ENCODE measurements at places on chromosomes 13 and 19. TPM values are rescaled to one million over a fixed set of nuclear protein-coding genes. Genes with fewer than 3 reads are reported as not detected.

Gene ZNF560
- 0.34 TPM for total RNA-seq

Gene HRC
- total RNA-seq, result not detected

Gene NOVA2
- not detected for total RNA-seq

Gene FCAR
- 0.19 TPM for total RNA-seq

Gene POU2F2
- total RNA-seq, result 33.9 TPM

Gene PTH2
- total RNA-seq, result not detected

Gene METTL21C
- total RNA-seq, result not detected

Gene WDR83
- 18.2 TPM for total RNA-seq

Gene PSG3
- not detected for total RNA-seq

Gene KANK3
- 4.5 TPM for total RNA-seq

Gene VSTM2B
- not detected for total RNA-seq

Gene ANKLE1
- total RNA-seq, result 5.8 TPM

Gene ZNF880
- total RNA-seq, result 31.1 TPM

Gene UCHL3
- 25.4 TPM for total RNA-seq

Gene IGFL4
- not detected for total RNA-seq

- DNase-seq, result no peak
Measured at GRCh38 chr13:63403733-63404132, 1988.1 kb upstream of the PCDH20 start.

GRCh38 chr13:93554514-93554913 is 327.9 kb downstream of the GPC6 start:
- DNase-seq, result no peak

DNA sequence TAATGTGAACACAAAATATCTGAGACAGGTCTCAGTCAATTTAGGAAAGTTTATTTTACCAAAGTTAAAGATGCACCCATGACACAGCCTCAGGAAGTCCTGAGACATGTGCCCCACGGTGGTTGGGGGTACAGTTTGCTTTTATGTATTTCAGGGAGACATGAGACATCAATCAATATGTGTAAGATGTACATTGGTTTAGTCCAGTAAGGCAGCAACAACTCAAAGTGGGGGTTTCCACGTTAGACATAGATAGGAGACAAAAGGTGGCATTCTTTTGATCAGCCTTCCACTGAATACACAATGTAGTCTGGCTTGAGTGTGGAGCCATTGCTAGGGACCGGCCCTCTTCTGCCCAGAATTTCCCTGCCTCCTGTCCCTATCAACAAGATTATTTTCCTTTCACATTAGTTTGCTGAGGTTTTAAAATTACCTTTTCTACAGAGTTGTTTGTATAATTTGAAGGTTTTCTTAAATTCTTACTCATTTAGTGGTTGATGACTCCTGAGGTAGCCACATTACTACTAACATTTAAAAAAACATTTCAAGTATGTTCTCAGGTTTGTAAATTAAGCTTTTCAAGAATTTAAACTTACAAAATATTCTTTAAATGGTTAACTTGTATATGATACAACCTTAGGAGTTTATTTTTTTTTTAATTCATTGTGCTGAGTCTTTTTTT is 33.2 kb downstream of the RNASEH2B start:
- no peak for DNase-seq

DNA sequence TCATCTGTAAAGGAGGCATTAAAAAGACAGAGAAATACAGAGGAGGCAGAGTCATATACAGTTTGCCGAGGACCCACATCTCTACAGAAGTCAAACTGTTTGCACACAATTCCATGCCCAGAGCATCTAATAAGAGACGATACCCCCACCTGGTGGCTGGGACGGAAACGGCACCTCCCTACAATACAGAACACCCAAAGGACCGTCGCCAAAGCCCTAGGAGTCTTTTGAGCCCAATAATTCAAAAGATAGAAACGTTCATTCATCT is 703 bp upstream of the PLEKHG2 start:
- DNase-seq, result peak; percentile 85

DNA sequence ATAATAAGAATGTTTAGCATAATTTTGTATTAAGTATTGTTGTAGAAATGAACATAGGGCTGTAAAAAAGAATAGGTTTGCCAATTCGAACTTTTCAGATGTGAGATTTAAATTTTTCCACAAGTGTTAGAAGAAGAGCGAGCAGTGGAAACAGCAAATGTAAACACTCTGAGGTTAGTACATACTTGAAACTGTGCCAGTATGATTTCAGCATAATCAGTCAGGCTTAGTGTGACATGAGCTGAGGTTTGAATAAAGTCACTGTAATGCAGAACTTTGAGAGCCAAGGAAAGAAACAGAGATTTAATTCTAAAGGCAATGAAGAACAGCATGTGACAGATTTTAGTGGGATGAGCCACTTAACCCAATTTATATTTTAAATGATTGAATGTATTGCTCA is 2166.4 kb downstream of the PCDH9 start:
- no peak for DNase-seq

- peak; percentile 68 for DNase-seq
Measured at GRCh38 chr19:51473009-51473707, 5.2 kb upstream of the CEACAM18 start.

DNA sequence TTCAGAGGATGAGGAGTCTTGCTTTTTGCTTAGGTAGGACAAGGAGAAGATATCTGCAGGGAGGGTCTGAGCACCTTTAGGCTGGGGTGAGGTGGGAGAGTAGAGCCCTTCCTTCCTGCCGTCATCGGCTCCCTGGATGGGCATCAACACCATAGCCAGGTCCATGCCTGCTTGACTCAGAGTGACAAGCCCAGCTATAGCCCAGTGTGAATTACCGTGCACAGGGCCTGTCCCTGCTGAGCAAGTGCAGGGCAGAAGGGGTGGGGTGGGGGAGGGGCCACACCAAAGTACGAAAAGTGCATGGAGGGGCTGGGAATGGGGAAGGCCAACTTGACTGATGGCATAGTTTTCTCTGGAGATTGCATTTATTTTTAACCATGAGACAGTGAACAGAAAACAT is 30.3 kb upstream of the RNF113B start:
- DNase-seq, result no peak

DNA sequence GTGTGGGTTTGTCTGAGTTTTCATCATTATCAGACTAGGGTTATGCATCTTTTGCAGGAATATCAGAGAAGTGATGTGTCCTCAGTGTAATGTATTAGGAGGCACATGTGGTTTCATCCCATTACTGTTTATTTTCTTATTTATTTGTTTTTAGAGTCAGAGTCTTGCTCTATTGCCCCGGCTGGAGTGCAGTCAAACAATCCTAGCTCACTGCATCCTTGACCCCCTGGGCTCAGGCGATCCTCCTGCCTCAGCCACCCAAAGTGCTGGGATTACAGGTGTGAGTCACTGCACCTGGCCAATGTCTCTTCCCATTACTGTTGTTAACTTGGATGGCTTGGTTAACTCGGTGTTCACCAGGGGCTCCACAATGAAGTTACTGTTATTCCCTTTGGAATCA is 67.4 kb downstream of the MAP4K1 start:
- DNase-seq, result no peak

DNA sequence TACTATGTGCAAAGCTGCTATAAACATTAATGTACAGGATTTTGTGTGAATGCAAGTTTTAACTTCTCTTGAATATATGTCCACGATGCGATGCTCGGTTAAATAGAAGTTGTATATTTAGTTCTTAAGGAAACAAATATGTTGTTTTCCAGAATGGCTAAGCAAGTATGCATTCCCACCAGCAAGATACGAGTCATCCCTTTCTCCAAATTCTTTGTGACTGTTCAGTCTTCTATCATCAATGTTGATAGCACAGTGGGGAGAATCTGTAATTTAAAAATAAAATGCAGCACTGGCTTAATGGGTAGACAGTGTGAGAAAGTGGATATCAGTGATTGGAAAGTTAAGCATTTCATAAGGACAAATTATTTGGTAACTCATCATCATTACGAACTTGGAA is 1340.8 kb downstream of the PCDH9 start:
- DNase-seq, result no peak

GRCh38 chr13:99144306-99144705 is 56.3 kb upstream of the UBAC2 start:
- DNase-seq, result no peak

- DNase-seq, result no peak
Measured at GRCh38 chr19:5086725-5087439, 118.0 kb downstream of the KDM4B start.

DNA sequence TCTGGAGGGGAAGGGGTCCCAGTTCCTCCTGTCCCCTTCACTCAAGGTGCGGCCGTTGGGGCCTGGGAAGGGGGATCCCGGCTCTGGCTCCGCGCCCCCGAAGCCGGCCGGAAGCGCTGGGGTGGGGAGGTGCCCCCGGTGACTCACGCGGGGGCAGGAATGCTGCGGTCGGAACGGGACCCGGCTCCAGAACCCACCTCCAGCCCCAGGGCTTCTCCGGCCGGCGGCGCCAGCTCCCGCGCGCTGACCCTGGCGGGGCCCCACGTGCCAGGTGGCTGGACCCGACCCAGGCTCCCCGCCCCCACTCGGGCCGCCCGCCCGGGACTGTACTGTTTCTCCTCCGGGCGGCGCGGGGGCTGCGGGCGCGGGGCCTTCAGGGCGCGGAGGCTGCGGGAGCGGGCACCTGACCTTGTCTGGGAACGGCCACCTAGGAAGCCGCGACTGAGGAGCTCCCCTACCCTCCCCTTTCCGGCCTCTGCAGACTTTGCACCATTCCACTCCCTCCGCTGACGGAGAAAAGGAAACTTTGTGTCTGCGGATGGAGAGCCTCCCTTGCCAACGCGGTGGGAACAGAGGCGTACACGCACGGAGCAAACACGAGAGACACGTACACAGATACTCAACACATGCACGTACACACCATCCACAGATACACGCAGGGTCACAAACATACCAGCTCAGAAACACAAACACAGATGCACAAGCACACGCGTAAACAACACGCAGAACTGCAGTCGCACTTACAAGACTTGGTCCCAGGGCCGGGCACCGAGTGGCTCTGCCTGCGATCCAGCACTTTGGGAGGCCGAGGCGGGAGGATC is 7.2 kb downstream of the AXL start:
- peak; percentile 60 for DNase-seq

GRCh38 chr19:12840091-12841079 is 2.1 kb downstream of the MAST1 start:
- DNase-seq, result peak; percentile 66

- no peak for DNase-seq
Measured at GRCh38 chr19:41816761-41817160, 20.4 kb downstream of the CEACAM3 start.

DNA sequence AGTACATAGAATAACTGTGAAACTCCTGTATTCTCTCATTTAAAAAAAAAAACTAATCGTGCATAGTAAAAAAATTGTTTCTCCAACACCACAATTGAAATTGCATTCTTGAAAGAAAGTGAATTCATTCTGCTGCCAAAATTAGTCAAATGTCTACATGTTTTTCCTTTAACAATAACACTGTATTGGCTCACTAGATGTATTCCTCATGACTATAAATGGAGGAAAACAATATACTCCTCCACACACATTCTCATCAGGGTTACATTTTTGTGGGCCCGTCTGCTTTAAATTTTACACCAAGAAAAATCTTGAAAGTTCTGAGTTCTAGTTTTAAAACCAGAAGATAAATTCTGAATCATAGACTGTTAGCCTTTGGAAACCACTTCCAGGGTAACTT is 233.6 kb downstream of the KLF12 start:
- DNase-seq, result no peak

DNA sequence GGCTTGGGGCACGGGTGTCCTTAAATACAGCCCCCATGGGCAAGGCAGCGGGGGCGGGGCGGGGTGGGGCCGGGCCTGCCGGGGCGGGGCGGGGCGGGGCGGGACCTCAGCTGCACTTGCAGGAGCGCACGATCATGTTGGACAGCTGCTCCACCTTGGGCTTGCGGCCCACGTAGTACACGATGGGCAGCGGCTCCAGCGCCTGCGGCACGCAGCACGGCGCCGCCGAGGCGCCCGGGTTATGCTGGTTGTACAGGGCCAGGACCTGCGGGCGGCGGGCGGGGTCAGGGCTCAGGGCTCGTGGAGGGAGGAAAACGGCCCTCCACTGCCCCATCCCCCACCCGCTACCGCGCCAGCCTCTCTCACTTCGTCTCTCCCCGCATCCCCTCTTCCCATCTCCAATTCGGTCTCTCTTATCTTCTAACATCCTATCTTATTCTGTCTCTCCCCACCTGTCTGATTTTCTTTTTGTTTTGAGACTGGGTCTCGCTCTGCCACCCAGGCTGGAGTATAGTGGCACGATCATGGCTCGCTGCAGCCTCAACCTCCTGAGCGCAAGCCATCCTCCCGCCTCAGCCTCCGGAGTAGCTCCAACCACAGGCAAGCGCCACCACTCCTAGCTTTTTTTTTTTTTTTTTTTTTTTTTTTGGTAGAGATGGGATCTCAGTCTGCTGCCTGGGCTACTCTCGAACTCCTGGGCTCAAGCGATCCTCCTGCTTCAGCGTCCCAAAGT is 21.1 kb downstream of the CCDC97 start:
- no peak for DNase-seq

- no peak for DNase-seq
Measured at GRCh38 chr13:110368408-110368807, 61.3 kb downstream of the COL4A2 start.

DNA sequence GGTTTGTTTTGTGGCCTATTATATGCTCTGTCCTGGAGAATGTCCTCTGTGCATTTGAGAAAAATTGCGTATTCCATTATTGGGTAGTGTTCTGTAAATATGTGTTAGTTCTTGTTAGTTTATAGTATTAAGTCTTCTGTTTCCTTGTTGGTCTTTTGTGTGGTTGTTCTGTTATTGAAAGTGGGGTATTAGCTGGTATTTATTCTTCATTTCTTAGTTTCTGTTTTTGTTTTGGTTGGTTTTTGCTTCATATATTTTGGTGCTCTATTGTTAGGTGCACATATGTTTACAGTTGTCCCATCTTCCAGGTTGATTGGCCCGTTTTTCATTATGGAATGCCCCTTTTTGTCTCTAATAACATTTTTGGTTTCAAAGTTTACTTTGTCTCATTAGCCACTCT is 77.3 kb downstream of the DNAJC15 start:
- DNase-seq, result no peak

GRCh38 chr19:18990128-18990708 is 43.1 kb downstream of the SUGP2 start:
- DNase-seq, result no peak

- DNase-seq, result no peak
Measured at GRCh38 chr13:31022288-31022895, 89.9 kb downstream of the TEX26 start.

DNA sequence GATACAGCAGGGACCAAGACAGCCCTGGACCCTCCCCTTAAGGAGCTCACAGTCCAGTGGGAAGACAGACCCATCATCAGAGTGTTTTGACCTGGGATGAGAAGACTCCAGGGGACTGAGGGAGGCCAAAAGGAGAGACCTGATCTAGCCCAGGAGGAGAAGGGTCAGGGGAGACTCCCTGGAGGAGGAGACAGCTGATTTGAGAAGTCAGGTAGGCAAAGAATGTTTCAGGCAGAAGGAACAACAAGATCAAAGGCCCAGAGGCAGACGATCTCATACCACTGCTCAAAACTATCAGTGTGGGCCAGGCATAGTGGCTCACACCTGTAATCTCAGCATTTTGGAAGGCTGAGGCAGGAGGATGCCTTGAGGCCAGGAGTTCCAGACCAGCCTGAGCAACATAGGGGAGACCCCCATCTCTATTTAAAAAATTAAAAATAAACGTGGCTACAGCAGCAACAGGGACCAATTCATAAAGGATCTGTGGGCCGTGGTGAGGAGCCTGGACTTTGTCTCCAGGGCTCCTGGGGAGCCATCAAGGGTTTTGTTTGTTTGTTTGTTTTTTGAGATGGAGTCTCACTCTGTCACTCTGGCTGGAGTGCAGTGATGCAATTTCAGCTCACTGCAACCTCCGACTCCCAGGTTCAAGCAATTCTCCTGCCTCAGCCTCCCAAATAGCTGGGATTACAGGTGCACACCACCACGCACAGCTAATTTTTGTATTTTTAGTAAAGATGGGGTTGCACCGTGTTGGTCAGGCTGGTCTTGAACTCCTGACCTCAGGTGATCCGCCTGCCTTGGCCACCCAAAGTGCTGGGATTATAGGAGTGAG is 2.2 kb upstream of the COX6B1 start:
- no peak for DNase-seq

Data from activated naive CD8-positive, alpha-beta T cell treated with anti-CD3 and anti-CD28 coated beads, Interleukin-2, amount 10 ng/mL, durations not matched to agents 7 days and 5 days (primary cell).